ENCODE measurements at places on chromosomes 5 and 9.

- DNase-seq, result no peak
Measured at GRCh38 chr5:31382051-31382878, 149.6 kb downstream of the DROSHA start.

- no peak for DNase-seq
Measured at GRCh38 chr5:89005990-89006389, 123.0 kb upstream of the MEF2C start.

- DNase-seq, result no peak
Measured at GRCh38 chr5:121737120-121737519, 114.6 kb upstream of the FTMT start.

DNA sequence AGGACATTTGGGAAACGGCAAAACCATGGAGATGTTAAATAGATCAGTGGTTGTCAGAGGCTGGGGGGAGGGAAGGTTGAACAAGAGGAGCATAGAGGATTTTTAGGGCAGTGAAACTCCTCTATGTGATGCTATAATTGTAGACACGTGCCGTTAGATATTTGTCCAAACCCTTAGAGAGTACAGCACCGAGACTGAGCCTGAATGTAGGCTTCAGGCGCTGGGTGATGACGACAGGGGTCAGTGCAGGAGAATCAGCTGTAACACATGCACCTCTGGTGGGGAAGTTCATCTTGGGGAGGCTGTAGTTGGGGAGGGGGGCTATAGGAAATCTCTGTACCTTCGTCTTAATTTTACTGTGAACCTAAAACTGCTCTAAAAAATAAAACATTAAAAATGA, 22.2 kb upstream of the CLPTM1L start:
- no peak for DNase-seq

GRCh38 chr9:21579247-21579671, 97.1 kb upstream of the IFNE start:
- no peak for DNase-seq

DNA sequence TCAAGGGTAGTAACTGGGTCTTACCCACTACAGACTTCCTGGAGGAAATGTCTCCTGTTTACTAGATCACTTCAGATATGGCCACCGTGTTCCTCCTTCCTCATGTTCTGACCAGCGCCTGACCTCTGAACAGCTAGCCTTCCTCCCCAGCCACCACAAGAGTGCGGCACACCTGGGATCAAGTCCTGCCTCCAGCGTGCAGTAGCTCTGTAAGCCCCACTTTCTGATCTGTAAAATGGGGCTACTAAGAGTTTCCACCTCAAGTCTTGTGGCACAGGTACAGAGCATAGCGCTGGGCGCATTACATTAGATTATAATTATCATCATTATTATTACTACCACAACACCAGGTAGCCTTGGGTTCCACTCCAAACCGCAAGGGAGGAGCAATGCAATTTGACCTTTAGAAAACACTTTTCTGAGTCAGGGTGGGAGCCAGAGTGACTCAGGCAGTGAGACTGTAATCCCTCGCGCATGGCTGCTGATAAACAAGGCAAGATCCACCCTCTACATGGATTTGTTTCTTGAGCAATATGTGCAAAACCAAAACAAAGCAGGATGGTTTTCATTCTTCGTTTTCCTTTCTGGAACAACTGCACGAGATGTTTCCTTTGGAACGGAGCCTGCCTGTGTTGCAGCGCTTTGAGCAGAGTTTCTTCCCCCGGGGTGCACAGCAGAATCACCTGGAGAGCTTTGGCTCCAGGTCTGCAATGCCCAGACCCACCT, 65.0 kb upstream of the ANGPTL2 start:
- DNase-seq, result no peak

DNA sequence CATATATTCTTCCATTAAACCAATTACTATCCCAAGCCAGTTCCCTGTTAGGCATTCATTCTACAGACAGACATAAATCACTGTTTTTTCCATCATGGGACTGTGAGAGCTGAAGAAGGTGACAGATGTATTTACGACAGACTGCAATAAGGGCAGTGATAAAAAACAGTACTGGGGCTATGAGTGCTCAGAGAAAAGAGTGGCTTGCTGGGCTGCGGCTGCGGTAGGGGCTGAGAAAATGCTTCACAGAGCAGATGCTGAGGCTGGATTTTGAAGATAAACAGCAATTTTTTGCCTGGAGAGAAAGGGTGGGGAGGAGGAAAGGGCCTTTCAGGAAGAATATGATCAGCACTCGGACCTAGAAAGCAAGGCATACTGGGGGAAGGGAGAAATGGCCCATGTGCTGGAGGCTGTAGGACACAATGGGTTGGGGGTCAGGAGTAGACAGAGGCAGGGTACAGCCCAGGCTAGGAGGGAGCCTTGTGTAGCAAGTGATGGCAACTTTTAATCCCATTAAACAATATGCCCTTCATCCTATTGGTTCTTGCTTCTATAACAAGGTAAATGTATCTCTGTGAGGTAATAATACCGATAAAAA, 279.3 kb downstream of the ASTN2 start:
- no peak for DNase-seq

DNA sequence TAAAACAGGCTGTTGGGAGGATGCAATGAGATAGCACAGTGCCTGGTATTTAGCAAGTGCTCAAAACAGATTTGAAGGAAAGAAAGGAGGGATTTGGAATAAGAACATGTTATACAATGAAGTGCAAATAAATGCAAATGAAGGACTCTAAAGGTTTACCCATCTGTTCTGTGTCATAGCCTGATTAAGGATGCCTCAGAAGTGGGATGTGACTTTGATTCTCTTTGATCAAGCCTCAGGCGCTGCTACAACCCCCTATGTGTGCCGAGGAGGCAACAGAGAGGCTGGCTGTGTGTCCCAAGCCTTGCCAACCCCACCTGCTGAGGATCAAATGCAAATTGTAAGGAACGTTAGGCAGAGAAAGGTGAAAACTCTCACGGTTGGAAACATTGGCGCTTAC, 27.2 kb downstream of the GGTA1 start:
- no peak for DNase-seq

DNA sequence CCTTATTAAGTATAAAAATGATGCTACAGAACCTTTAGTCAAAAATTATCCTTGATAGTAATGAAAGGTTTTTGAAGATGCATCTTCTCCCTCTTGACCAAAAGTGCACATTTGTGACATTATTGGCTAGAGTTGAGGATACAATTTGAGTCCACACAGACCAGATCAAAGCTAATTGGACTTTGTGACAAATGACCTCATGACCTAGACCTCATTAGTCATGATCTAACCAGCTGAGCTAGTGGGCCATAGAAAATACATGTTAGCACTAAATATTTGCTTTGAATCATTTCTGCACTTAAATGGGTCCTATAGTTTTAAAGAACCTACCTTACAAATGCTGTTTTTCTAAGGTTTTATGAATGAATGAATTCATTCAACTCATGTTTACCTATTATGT, 182.1 kb downstream of the RFX3 start:
- DNase-seq, result no peak

- no peak for DNase-seq
Measured at GRCh38 chr5:162372256-162372655, 304.7 kb downstream of the GABRG2 start.

GRCh38 chr9:3526997-3527940, 1.5 kb upstream of the RFX3 start:
- no peak for DNase-seq

GRCh38 chr9:19927560-19927959, 138.7 kb upstream of the SLC24A2 start:
- no peak for DNase-seq

DNA sequence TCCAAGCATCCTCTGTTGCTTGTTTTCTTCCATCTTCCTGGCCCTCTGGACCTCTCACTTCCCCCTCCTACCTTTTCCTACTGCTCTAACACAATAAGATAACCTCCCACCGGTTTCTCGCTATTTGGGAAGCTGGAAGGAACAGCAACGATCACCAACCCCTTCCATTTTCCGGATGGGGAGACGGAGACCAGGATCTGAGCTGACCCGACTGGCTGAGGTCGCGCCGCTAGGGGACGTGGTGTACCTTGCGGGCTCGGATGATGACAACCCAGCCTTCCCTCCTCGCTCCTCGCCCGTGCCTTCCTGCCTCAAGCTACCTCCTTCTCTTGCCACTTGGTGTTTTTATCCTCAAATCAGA, 1.9 kb downstream of the LPAR1 start:
- DNase-seq, result no peak

GRCh38 chr9:137456061-137456863, 2.9 kb downstream of the NSMF start:
- no peak for DNase-seq

DNA sequence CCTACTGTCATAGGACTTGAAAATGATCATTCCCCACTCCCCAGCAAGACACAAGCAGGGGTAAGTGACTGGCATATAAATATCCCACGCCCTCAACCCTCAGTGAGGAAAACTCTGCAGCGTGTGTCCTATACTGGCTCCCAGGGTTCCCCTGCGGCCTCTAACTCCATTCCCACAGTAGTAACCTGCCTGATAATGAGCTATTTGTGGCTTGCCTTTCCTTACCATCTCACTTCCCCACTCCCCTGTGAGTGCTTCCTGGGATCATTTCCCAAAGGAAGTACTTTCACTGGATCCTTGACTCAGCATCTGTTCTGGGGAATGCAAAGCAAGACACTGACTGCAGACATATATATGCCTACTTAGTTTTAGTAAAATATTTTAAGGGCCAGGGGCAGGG, 14.3 kb downstream of the CDC14B start:
- no peak for DNase-seq

GRCh38 chr5:123448743-123449142, 25.5 kb upstream of the CEP120 start:
- no peak for DNase-seq
